Adipocyte (in vitro differentiated cells): ENCODE measurements at places on chromosomes 4 and X.

GRCh38 chr4:105797225-105797624, 88.6 kb downstream of the GSTCD start:
- DNase-seq: peak; percentile 42

DNA sequence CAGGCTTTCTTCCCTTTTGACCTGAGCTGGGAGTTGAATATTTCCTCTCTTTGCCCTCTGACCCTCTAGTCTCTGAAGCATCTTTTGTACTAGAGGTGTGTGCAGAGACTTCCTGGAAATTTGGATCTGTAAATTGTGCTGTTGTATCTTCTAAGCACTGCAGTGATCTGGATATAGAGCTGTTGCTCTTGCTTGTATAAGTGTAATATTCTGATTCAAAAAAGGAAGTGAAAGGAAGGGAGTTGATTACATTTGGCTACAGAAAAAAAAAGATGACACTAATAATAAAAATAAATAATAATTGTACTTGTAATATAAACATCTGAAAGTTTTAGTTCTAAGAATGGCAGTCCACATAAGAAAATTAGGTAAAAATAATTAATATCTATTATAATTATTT, 33.0 kb downstream of the FRG1 start:
- no peak for DNase-seq

DNA sequence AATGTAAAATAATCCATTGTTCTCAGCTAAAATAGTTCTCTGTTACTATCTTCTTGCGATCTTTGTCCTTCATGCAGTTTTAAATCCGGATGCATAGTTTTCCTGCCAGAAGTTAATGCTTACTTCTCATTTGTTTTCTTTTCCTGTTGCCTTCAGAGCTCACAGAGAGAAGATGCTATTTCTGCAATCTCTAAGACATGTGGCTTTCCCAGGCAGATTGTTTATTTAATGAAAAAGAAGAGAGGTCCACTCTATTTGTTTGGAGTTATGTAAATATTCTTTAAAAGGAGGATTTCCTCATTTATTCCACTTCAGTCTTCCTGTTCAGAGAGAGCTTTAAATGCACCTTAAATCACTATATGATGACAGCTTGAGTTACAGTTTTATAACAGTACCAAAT, 39.3 kb upstream of the HPGD start:
- peak; percentile 65 for DNase-seq

DNA sequence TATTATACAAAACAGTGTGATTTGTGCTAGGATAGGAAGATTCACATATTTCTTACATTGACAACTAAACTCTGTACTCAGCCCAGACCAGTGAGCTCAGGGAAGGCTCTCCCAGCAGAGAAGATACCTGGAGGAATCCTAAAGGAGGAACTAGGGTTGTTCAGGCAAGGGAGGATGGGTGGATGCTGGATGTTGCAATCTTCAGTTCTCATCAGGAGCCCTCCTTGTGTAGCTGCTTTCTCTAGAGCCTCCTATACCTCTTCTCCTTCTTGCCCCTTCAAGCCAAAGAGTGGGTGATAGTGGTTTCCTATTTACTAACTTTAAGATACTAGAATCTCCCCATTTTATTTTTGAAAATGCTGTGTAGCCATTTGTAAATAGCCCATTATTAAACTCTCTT, 117.3 kb downstream of the NKX6-1 start:
- no peak for DNase-seq

GRCh38 chr4:81351654-81352445, 119.9 kb downstream of the RASGEF1B start:
- DNase-seq: peak; percentile 91

DNA sequence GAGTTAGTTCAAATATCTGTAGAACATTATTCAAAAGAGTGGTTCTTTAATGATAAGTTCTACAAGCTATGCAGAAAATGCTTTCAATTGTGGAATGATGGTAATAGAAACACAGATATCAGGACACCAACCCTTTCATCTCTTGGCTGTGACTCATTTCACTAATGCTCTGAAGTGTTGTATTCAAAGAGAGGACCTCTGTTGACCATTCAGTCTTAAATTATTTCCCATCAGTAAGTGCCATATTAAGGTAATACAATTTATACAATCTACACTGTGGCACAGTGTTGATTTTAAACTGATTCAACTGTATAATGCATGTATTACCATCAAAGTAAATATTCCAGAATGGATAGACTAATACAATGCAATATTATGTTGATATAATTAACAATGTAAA, 289.0 kb upstream of the ADGRL3 start:
- DNase-seq: no peak

DNA sequence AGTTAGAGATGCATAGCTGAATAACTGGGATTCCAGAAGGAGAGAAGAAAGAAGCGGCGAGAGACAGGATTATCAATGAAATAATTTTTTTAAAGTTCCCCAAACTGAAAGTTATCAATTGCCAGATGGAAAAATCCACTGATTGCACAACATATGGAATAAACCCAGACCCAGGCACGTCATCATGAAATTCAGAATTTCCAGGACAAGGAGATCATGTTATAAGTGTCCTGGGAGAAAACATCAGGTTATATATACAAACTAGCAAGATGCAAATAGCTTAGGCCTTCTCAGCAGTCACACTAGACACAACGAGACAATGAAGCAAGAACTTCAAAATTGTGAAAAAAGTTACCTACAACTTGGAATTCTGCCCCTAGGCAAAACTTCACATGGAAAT, 200.0 kb downstream of the PALLD start:
- DNase-seq: no peak

- DNase-seq: no peak
Observed at GRCh38 chr4:156176896-156177295, 223.2 kb upstream of the CTSO start.

- no peak for DNase-seq
Observed at GRCh38 chr4:184156163-184156920, 61.3 kb downstream of the ENPP6 start.

DNA sequence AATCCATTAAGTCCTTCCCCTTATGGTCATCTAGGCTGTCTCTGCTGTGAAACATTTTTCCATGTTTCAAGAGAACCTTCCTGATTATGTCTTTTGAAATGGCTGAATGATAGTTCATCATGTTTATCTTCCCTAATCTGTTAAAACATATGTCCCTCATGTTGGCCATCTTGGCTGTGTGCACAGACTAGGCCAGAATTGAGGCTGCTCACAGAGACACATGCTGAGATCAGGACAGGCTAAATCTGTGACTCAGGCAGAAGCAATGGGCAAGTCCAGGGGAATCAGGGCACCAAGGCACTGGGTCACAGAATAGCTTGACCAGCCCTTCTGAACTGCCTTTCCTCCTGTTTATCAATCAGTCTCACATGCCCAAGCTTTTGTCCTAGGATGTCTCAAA, 78.3 kb downstream of the FHDC1 start:
- DNase-seq: peak; percentile 20

DNA sequence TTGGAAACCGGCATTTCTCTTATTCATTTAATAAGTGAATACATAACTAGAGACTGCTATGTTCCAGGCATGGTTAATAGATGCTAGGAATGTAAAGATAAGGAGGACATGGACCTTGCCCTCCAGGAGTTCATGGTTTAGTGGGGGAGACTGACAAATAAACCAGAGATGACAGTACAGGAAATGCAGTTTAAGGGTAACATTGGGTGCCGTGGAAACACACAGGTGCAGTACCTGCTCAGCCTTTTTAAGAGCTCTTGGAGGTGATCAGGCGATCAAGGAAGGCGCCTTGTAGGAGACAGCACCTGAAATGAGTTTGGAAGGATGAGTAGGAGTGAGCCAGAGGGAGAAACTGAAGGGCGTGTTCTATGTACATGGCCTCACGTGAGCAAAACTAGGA, 145.8 kb downstream of the AASDH start:
- DNase-seq: no peak

GRCh38 chr4:121070696-121071639, 1.4 kb downstream of the NDNF start:
- DNase-seq: peak; percentile 61
